ENCODE measurements at places on chromosomes 1 and 21. TPM values are rescaled to one million over a fixed set of nuclear protein-coding genes. Genes with fewer than 3 reads are reported as not detected.

The ETV3L gene
- total RNA-seq: not detected

The CLCA2 gene
- total RNA-seq: not detected

The LCE1D gene
- not detected for total RNA-seq

The RIMKLA gene
- total RNA-seq: 0.79 TPM

The SYT2 gene
- 0.02 TPM for total RNA-seq

The SPATA45 gene
- total RNA-seq: not detected

DNA sequence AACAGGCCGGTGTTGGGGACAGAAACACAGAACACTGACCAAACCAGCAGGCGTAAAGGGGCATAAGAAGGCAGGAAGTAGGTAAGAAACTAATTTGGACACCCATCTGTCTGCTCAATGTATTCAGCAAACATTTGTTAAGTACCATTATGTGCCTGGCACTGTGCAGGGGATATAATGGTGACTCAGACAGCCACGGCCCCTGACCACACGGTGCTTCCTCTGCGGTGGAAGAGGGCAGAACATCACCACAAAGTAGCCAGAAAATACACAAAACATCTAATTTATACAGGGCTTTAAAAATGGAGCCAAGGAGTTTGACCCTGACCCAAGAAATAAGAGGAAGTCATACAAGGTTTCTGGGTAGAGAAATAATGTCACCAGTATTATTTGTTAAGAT, 12.9 kb downstream of the DNAJC11 start:
- no peak for DNase-seq

GRCh38 chr1:115225993-115226685, 111.9 kb downstream of the NGF start:
- DNase-seq: no peak

- DNase-seq: no peak
These were observed 327.0 kb upstream of the NR5A2 start for GRCh38 chr1:199700551-199700950.

DNA sequence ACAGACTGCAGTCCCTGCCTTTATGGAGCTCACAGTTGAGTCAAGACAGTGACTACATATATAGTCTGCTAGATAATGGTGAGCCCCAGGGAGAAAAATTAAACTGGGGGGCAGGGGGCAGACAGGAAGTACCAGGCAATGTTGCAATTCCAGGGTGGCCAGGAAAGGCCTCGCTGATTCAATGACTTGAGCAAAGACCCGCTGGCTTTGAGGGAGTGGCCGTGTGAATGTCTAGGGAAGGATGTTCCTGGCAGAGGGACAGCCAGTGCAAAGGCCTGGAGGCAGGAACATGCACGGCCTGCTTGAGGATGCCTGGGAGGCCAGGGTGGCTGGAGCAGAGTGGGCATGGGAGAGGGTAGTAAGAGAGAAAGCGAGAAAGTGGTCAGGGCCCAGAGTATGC, 23.0 kb upstream of the EPHA8 start:
- no peak for DNase-seq

- DNase-seq: no peak
These were observed 322.1 kb upstream of the LYPLAL1 start for GRCh38 chr1:218851586-218851985.

DNA sequence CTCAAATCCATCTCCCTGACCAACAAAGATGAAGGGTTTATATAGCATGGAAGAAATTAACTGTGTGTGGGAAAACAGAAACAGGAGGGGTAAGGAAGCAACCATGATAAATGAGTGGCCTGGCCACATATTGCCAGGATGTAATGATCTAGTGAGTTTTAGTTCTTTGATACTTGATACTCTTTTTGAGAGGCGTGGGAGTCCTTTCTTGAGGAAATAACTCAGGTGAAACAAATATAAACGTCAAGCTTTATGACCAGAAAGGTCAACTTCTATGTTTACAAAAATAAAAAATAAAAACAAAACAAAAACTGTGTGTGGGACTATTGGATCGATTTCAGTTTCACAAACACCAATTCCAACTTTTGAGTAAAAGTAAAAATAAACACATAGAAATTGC, 860.8 kb upstream of the B3GALT2 start:
- no peak for DNase-seq

DNA sequence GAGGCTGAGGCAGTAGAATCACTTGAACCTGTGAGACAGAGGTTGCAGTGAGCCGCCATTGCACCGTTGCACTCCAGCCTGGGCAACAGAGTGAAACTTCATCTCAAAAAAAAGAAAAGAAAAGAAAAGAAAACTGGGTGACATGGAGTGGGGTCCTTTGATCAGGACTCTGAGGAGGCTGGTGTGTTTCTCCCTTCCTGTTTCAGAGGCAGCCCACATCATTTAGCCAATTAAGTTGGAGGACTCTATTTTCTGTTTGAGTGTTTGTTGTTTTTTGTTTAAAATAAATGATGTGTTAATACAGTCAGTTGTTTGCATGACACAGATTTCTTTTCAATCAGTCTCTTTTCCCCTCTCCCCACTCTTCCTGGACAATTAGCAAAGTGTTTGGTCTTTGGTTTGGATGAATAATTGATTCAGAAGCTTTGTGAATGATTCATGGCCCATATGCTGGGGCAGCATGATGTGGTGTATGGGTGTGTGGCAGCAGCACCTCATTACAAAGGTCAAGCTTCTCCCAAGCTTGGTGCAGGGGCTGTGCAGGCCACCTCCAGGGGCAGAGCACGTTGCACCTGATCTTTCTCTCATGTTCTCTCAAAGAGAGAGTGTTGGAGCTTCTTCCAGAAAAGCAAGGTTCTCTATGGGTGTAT, 48.8 kb downstream of the CACNA1E start:
- no peak for DNase-seq

- no peak for DNase-seq
These were observed 48.7 kb downstream of the LHX4 start for GRCh38 chr1:180278596-180279395.

DNA sequence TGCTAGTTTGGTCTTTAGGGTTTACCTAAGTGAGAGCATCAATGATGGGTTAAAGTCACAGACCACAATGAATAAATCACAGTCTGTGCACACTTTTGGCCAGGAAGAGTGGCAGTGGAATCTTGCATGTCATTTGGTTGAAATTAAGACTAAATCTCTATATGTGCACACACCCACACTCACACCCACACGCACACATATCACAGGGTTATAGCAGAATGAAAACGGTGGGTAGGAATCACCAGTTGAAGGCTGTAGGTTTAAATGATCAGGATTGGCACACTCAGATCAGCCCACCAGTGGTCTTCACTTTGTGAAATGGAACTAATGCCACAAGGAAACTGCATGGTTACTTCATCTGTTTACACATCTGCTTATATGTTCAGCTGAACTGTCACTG, 97.6 kb upstream of the ADAR start:
- no peak for DNase-seq
